SW 1271 (cell line): ENCODE measurements at places on chromosomes 12 and 14.

- peak; percentile 68 for DNase-seq
Measured at GRCh38 chr14:24195186-24196070, at the start of gene TM9SF1. TM9SF1 (minus strand) TSS chr14:24195441; CDS start chr14:24195019, 422 bp downstream.

GRCh38 chr12:47777741-47778558 lies 4.9 kb downstream of the SLC48A1 start:
- DNase-seq: no peak

GRCh38 chr14:74568380-74568649 lies 43.7 kb downstream of the LTBP2 start:
- DNase-seq: no peak

GRCh38 chr12:56330936-56331490 lies 2.8 kb downstream of the PAN2 start:
- DNase-seq: no peak

DNA sequence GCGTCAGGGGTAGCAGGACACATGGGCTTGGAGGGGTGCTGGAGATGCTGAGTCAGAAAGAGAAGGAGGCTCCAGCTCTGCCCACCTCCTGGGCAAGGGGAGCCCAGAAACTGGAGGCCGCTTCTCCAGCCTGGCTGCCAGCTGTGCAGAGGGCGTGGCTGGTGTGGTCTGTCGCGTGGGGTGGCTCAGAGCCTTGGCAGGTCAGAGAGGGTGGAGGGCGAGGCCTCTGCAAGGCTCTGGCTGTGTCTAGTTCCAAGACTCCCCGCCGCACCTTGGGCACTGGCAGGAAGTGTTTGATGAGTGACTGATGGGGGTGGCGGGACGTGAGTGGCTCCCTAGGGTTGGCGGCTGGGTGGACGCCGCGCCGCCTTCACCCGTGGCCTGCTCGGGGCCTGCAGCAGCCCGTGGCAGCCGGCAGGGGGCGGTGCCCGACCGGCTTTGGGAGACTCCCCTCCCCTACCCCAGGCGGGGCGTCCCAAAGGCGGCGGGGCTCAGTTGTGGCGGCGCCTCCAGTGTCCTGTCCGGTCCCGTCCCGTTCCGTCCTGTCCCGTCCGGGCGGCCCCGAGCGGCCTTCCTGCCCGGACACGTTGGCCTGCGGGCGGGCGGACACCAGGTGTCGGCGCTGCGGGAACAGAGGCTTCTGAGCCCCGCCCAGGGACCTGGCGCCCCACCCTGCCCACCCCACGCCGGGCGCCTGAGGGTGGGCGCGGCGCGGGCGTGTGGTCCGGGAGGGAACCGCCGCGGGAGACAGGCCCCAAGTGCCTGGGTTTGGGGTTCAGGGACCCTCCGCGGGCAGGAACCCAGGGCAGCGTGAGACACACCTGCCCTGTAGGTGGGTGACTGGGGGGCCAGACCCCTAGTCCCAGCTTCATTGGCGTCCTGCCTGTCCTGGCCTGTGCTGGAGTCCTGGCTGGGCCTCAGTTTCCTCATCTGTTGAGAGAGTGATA lies 39.7 kb downstream of the KRT80 start:
- DNase-seq: no peak

GRCh38 chr12:6333029-6333428 lies 8.8 kb downstream of the TNFRSF1A start:
- no peak for DNase-seq

GRCh38 chr12:1972260-1972659 lies 32.0 kb downstream of the DCP1B start:
- DNase-seq: no peak

GRCh38 chr12:46944088-46944487 lies 118.3 kb upstream of the SLC38A4 start:
- DNase-seq: no peak

DNA sequence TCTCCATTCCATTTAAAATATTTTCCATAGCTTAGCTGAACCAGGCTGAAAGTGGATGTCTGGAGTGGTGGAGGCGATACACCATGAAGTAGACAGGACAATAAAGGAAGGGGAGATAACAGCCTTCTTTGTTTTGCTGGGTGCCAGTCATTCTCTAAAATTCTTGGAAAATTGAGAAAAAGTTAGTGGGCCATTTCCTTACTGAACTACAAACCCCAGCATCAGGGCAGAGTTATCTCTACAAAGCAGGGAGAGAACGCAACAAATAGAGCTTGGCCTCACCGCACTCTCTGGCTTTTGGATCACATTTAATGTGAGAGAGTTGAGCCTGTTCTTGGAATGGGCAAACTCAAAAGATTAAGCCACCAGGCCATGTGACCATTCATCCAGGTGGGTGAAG lies 41.2 kb upstream of the LRRC10 start:
- no peak for DNase-seq

DNA sequence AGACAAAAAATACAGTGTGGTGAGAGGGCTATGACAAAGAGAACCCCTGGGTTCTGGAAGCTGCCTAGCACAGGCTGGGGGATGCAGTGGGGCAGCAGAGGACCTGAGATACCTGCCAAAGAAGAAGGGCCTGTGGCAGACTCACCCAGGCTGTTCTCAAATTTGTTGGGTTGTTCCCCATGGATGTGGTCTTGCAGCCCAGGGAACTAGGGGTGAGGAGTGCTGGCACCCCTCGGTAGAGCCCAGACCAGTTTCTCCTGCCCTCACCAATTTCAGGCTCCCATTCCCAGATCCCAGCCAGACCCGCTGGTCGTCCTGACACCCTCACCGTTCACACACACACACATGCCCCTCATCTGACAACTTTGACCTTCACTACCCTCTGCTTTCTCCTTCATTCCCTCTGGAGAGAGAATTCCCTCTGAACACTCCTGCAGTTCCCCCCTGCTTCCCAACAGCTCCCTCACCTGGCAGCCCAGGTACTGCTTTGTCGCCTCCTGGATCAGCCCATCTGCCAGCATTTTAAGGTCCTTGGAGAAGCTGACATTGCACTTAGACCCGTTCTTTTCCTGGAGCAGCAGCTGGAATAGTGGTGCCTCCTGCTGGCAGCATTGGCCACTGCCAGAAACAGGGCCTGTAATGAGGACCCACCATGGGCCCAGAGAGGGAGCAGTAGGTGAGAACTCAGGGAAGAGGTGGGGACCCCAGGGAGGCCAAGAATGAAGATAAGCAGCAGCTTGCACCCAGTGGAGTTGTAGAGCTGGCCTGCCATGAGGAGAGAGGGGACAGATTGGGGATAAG lies 5.9 kb upstream of the GDF11 start:
- DNase-seq: peak; percentile 48

DNA sequence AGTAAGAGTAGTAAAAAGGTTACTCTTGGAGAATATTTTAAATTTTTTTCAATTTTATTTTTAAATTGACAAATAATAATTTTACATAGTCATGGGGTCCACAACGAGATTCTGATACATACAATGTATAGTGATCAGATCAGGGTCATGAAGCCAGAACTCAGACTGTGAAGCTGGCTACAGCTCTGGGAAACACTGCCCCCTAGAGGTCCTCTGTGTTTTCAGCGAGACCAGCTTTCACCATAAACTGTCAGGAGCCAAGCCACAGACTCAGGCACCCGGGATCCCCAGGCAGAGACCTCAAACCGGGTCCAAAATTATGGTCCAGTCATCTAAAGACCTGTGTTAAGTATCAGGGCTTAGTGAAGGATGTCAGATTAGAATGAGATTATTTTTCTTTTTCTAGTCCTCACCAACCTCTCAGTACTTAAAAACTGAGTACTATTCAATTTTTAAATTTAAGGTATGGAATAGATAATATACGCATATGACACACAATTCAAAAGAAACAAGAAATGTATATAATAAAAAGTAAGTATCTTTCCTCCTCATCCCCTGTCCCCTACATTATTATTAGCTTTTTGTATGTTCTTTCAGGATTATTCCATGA lies 397.1 kb downstream of the MDGA2 start:
- DNase-seq: no peak

GRCh38 chr12:38969706-38970105 lies 64.3 kb upstream of the CPNE8 start:
- DNase-seq: no peak

- no peak for DNase-seq
Measured at GRCh38 chr12:47935184-47935583, 28.2 kb upstream of the TMEM106C start.

DNA sequence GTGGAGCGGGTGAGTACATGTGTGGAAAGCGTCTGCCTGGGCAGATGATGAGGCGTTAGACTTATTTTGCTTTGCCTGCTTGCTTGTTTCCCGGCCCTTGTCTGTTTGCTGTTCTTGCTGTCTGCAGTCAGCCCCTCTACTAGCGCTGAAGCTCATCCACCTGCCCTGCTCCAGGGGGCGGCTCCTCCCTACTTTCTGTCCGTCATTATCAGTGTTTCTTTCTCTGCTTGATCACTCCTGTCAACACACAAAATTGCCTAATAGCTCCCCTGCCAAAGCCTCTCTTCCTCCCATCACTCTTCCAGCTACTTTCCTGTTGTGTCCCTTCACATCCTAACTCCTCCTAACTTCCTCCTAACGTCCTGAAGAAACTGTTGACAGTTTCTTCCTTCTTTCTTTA lies 34.9 kb upstream of the GALNT8 start:
- DNase-seq: no peak

DNA sequence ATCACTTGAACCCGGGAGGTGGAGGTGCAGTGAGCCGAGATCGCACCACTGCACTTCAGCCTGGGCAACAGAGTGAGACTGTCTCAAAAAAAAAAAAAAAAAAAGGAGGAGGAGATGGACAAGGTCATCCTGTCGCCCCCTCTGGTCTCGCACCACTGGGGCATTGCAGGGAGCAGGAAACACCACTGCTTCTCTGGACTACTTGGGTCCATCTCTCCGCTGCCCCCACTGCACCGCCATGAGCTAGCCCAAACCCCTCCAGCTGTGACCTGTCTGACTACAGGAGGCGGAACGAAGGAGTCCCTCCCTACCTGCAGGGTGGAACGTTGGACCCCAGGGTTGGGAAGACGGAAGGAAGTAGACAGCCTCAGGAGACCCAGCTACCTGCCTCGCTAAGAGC lies 18.2 kb upstream of the FAM222A start:
- DNase-seq: no peak

- no peak for DNase-seq
Measured at GRCh38 chr12:120121766-120122293, 5.3 kb upstream of the RAB35 start.

GRCh38 chr12:81378601-81379285 lies 300.9 kb downstream of the ACSS3 start:
- DNase-seq: no peak

DNA sequence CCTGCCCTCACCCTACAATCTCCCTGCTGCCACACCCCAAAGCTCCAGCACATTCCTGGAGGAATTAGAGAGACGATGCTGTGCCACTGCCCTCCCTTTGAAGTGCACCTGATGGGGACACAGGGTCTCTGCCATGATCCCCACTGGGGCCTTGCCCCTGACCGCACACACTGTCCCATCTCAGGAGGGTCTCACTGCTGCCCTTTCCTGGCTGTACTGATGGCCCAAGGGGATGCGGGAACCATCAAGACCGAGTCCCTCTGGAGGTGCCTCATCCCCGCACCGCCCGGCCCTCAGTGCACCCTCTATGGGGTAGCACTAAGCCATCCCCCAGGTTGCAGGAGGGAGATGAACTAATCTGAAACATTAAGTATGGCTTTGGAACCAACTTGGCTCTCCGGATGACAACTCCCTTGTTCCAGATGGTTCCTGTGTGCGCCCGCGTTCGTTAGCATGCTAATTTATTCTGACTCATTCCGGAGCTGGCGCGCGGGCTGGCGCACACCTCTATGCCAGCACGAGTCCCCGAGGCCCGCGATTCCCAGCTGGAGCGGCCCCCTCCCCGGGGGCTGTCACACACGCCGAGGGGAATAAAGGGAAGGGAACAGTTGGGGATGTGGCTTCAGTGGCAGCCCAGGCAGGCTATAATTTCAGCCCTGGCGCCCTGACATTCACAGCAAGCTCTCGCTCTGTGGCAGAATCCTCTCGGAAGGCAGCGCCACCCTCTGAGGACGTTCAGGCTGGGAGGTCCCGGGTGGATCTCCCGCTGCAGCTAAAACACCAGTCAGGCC lies 34.2 kb upstream of the C14orf180 start:
- no peak for DNase-seq

DNA sequence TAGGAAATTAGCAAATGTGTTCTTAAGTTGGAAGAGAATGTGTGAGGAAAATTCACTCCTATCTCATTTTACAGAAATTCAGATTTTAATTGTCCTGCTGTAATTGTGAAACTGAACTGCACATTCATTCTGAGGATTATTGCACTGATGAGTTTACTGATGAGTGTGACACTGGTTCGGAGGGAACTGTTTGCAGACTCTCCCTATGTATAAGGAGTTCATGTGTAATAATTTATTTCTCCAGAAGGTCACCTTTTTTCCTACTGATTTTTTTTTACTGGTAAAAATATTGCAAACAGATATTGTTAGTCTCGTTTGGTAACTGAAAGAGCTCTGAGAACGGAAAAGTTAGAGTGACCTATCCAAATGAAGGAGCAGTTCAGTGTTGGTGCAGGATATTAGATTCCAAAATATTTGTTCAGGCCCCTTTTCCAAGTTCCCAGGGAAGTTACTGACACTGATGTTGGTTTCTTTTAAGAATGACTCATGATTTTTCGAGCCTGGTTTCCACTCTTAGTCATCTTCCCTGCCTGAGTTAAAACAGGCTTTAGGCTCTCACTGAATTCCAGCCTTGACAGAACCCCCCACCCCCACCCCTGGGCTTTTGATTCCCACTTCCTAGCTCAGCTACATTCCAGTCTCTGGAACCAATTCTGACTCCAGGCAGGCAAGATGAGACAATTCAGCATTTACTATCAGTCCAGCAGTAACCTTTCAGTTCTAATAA lies 18.4 kb downstream of the ANO6 start:
- DNase-seq: peak; percentile 92

- no peak for DNase-seq
Measured at GRCh38 chr14:52380294-52380693, 66.2 kb downstream of the PTGER2 start.

- no peak for DNase-seq
Measured at GRCh38 chr12:109710205-109710746, 3.3 kb upstream of the FAM222A start.

- DNase-seq: no peak
Measured at GRCh38 chr14:84236290-84236689, 1293.7 kb upstream of the FLRT2 start.

DNA sequence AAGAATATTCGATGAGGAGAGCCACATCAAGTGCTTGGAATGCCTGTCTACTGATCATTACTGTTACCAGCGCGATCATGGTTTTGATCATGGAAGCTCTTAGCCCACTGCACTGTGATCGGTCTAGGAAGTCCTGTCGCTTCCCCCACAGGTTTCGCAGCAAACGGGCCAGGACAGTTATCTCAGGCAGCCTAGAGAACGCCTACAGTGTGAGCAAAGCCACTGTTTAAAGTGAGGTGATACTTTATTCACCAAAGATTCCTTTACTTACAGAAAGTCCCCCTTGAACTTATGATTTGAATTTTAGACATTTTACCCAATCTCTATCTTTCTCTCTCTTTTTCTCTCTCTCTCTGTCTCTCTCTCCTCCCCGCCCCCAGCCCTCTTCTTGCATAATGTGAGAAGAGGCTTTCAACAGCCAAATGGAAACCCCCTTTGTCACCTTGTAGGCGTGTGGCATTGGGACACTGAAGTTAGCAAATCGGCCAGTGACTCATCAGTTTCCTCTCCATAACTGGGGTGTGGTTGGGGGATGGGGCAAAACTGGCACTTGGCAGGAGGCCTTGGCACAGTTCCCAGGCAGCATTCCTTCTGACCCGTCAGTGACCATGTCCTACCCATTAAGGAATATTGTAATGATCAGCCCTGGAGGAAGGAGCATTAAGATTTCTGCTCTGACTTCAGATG lies 214.8 kb downstream of the CHST11 start:
- DNase-seq: peak; percentile 94
